ENCODE measurements at places on chromosomes 2 and 18.
A peak's percentile ranks its signal among the peaks of the same experiment; 100 is the strongest.

DNA sequence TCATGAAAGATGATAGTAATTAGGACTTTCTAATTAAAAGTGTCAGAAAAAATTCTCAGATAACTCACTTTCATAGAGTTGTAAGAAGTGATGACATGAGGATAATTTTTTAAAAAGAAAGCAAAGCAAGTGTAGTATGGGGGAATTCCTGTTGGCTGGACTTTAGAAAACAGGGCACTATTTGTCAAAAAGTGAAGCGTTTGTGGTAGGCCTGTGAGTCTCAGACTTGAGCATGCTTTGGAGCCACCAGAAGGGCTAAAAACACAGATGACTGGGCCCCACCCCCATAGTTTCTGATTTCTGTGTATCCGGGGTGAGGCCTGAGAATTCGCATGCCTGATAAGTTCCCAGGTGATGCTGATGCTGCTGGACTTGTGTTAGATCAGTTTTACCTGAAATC lies 222.6 kb upstream of the LRRTM1 start:
- H3K27ac ChIP-seq: no peak overlapping the region
- H3K4me1 ChIP-seq: no peaks in the 10 kb centered on the region
- DNase-seq: no peak
- no peaks in the 10 kb centered on the region for H3K27me3 ChIP-seq

DNA sequence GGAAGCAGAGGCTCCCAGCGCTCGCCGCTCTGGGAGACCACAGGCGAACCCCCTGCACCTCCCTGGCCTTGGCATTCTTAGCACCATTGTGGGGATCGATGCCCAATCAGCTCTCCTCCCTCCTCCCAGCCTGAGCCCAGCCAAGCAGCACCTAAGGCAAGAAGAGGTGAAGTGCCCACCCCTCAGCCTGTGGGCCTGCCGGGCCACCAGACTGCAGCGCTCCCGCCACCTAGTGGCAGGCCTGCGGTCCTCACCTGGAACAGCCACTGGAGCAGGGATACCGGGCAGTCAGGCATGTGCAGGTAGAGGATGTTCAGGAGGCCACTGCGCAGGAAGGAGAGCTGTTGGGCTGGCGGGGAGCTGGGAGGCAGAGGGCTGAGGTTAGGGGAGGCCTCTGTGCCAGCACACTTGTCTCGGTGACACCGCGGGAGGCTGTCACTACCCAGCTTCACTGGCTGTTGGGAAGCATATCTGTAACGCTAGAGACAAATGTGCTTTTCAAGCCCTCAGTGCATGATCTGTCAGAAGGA lies 35.2 kb downstream of the FAM178B start:
- no peak overlapping the region for H3K4me3 ChIP-seq
- no peak overlapping the region for H3K27ac ChIP-seq
- H3K4me1 ChIP-seq: no peaks in the 10 kb centered on the region
- no peaks in the 10 kb centered on the region for H3K36me3 ChIP-seq
- peak; percentile 83 for DNase-seq

DNA sequence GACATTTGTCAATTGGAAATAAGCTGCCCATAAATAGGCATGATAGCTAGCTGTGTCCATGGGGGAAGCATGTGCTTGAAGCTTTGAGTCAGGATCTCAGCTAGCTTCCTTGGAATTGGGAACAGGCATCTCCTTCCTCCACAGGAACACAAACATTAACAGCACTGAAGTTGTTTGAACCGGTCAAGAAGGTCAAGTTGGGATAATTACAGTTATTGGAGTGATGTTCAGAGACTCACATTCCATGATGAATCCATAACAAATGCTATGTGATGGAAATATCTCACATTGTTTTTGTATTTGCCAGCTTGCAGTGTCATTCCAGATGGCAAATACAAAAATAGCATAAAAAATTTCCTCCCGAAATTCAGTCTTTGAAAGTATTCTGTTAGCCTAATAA lies 347.6 kb upstream of the SMIM21 start:
- H3K4me3 ChIP-seq: no peak overlapping the region
- peaks cover 2% of the 10 kb centered on the region for H3K27me3 ChIP-seq
- H3K4me1 ChIP-seq: peaks cover under 1% of the 10 kb centered on the region

GRCh38 chr2:128365217-128365905 lies 46.7 kb upstream of the HS6ST1 start:
- no peak for DNase-seq
- peaks cover 34% of the 10 kb centered on the region for H3K4me1 ChIP-seq
- H3K36me3 ChIP-seq: no peaks in the 10 kb centered on the region
- no peak overlapping the region for H3K4me3 ChIP-seq

DNA sequence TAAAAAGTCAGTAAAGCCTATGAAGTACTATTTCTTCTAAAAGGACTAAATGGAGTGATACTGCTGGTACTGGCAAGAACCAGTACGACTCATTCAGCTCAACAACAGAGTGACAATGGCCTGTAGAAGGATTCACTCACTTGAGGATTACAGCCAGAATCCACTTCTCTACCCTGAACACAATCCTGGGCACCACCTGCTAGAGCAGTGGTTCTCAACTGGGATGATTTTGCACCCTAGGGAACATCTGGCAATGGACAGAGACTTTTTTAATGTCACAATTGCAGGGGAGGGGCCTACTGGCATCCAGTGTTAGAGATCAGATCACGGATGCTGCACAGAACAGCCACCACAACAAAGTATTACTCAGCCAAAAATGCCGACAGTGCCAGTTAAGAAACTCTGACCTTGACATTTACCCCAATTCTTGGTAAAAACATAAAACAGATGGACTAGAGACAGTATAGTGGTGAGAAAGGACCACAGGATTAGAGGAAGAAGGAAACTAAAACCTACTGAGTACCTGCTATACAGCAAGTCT lies 5.0 kb downstream of the SPIRE1 start:
- no peak for DNase-seq
- H3K36me3 ChIP-seq: no peaks in the 10 kb centered on the region
- H3K4me3 ChIP-seq: no peak overlapping the region
- H3K4me1 ChIP-seq: peaks cover 20% of the 10 kb centered on the region
- no peak overlapping the region for H3K27ac ChIP-seq

GRCh38 chr2:165239230-165239629 lies at the start of gene SCN2A:
Gene SCN2A (plus strand): TSS chr2:165239414. CDS start chr2:165295824, 56,410 bp downstream.
- H3K27ac ChIP-seq: no peak within 1 kb of the TSS
- DNase-seq: no peak
- no peaks in the 10 kb centered on the region for H3K4me1 ChIP-seq
- no peaks in the 10 kb centered on the region for H3K27me3 ChIP-seq
- H3K4me3 ChIP-seq: no peak within 1 kb of the TSS

DNA sequence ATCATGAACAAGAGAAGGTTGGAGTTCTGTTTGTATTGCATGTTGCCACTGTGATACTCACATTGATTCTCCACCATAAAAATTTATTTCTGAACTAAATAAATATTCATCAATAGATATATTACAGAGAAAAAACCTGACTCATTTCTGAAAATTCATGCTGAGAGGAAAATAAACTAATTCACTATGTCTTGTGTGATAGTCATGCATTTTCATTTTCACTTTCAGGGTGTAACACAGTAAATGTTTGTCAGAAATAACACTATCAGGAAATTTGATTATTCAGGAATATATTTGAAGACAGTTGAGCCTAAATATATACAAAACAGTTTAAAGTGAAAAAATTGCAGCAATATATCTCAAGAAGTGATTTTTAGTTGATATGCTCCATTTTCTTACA lies 335.2 kb downstream of the KCNJ3 start:
- H3K4me3 ChIP-seq: no peak overlapping the region
- DNase-seq: no peak
- H3K27me3 ChIP-seq: no peaks in the 10 kb centered on the region
- no peaks in the 10 kb centered on the region for H3K36me3 ChIP-seq
- H3K27ac ChIP-seq: peak overlapping the region; percentile 13
- H3K4me1 ChIP-seq: peaks cover 7% of the 10 kb centered on the region

- H3K27ac ChIP-seq: no peak overlapping the region
- no peaks in the 10 kb centered on the region for H3K4me1 ChIP-seq
- DNase-seq: no peak
- H3K4me3 ChIP-seq: no peak overlapping the region
Measured at GRCh38 chr2:229927817-229928321, 5.6 kb downstream of the FBXO36 start.

GRCh38 chr2:29763371-29763770 lies 158.0 kb downstream of the ALK start:
- DNase-seq: no peak
- no peak overlapping the region for H3K4me3 ChIP-seq
- H3K27me3 ChIP-seq: peaks cover 3% of the 10 kb centered on the region
- H3K36me3 ChIP-seq: no peaks in the 10 kb centered on the region

DNA sequence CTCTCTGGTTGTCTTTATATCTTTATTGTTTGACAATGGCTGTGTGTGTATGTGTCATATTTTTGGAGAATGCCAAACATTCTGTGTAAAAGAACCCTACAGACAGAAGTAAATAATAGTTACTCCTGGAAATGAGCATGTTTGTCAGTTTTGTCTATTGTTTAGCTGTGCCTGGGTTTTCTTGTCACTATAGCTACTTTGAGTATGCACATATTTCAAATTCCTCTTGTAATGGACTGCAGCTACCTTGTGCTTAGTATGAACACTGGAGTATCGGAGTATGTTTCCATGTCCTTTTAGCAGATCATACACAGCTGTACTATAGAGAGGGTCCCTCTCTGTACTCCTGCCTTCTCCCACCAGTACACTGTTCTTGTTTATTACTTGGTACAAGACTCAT lies 58.0 kb upstream of the DOCK10 start:
- H3K36me3 ChIP-seq: no peaks in the 10 kb centered on the region
- no peak for DNase-seq
- no peak overlapping the region for H3K27ac ChIP-seq
- no peak overlapping the region for H3K4me3 ChIP-seq
- peaks cover 2% of the 10 kb centered on the region for H3K27me3 ChIP-seq

DNA sequence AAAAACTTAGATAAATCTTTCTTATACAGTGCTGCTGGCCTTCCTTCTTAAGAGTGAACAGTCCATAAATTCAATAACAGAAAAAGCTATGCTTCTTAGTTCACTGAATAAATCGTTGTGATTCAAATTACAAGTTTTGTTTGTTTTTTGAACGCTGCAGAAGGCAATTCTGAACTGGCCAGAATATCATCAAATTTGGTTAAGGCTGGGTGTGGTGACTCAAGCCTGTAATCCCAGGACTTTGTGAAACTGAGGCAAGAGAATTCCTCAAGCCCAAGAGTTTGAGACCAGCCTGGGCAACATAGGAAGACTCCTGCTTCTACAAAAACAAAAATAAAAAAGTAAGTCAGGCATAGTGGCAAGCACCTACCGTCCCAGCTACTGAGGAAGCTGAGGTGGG lies 111.2 kb upstream of the SLC39A10 start:
- H3K4me3 ChIP-seq: no peak overlapping the region
- no peak overlapping the region for H3K27ac ChIP-seq
- H3K4me1 ChIP-seq: no peaks in the 10 kb centered on the region
- H3K36me3 ChIP-seq: no peaks in the 10 kb centered on the region
- no peak for DNase-seq
- no peaks in the 10 kb centered on the region for H3K27me3 ChIP-seq

- peaks cover 20% of the 10 kb centered on the region for H3K4me1 ChIP-seq
- peaks cover 22% of the 10 kb centered on the region for H3K27me3 ChIP-seq
- peak overlapping the region; percentile 99 for H3K4me3 ChIP-seq
- peak; percentile 83 for DNase-seq
- no peaks in the 10 kb centered on the region for H3K36me3 ChIP-seq
Measured at GRCh38 chr2:74457549-74458131, 598 bp upstream of the WBP1 start.

DNA sequence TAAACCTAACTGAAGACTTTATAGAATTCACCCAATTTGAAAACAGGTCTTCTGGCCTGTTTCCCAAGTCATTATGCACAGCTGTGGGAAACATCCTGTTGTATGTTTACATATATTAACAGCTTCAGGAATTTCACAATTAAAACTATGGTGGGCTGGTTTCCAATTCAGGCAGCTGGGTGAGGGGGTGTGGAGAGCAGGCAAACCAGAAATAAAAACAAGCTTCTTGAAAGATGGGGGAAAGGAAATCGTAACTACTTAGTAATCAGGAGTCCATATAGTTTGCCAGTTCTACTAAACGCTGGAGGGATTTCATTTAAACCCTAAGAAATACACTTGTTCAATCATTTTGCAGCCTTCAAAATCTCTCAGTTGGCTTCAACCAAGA lies 22.8 kb downstream of the ATP8B1 start:
- no peak for DNase-seq
- H3K36me3 ChIP-seq: no peaks in the 10 kb centered on the region
- no peak overlapping the region for H3K27ac ChIP-seq
- peaks cover 3% of the 10 kb centered on the region for H3K4me1 ChIP-seq
- no peak overlapping the region for H3K4me3 ChIP-seq

DNA sequence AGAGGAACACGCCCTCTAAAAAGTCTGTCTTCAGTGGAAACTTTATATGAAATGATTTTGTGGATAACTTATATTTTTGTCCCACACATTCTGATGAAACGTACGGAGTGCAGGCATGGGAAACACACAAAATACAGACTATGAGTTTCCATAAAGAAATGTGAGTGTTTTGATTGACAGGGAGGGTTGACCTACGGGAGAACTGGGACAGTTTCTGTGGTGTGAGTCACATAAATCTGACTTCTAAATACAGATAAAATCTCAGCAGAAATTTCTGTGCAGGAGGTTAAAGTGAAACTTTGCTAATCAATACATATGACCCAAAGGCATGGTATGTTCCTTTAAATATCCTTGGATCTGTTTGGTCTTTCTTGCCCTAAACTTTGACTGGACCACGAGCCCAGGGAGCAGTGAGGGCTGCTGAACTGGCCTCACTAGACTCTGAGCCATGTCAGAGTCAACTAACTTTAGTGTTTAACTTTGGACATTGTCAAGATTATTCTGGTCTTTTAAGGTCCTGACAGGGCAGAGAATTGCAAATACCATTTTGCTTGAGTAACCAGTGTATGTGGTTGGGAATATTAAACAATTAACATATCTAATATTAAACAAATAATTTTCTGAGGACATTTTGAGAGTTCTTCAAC lies 206.9 kb upstream of the LYPD1 start:
- H3K36me3 ChIP-seq: no peaks in the 10 kb centered on the region
- H3K4me3 ChIP-seq: no peak overlapping the region
- peaks cover 2% of the 10 kb centered on the region for H3K4me1 ChIP-seq
- H3K27ac ChIP-seq: no peak overlapping the region
- H3K27me3 ChIP-seq: no peaks in the 10 kb centered on the region
- no peak for DNase-seq

DNA sequence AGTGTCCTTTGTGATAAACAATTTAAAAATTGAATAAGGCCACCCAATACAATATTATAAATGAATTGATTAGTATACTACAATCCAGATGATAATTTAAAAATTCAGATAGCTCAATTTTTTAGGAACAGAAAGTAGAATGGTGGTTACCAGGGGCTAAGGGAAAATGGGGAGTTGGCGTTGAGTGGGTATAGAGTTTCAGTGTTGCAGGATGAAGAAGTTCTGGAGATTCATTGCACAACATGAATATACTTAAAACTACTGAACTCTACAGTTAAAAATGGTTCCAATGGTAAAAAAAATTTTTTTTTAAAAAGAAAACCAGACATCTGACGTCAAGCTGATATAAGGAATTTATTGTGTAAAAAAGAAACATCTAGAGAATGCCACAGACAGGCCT lies 20.9 kb downstream of the SLC39A6 start:
- no peak overlapping the region for H3K4me3 ChIP-seq
- DNase-seq: no peak
- no peaks in the 10 kb centered on the region for H3K4me1 ChIP-seq
- peaks cover 8% of the 10 kb centered on the region for H3K36me3 ChIP-seq
